AG04450 (cell line): ENCODE measurements at places on chromosomes 1 and 21.

GRCh38 chr1:15088281-15088971 lies 65.1 kb upstream of the TMEM51 start:
- peak; percentile 10 for DNase-seq

DNA sequence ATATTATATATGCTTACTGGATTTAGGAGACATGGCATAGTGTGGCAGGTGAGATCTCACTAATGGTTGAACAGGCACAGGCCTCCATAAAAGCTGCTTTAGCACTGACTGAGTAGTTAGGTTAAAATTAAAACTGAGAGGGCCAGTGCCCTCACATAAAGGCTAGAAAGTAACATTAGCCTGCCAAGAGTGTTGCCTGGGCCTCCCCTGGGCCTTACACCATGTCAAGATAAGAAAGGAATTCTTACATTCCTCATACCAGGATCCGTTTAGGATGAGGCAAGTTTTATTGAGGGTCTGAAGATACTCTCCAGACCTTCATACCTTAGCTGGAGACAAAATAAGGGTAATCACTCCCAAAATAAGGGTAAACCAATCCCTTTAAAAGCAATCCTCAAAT lies 1011.8 kb downstream of the PLA2G4A start:
- DNase-seq = no peak

- no peak for DNase-seq
Observed at GRCh38 chr21:28654406-28654805, 338.3 kb downstream of the LTN1 start.

GRCh38 chr21:34546542-34546941 lies 34.5 kb upstream of the KCNE1 start:
- no peak for DNase-seq

- peak; percentile 90 for DNase-seq
Observed at GRCh38 chr1:115595279-115596079, 46.3 kb upstream of the VANGL1 start.

DNA sequence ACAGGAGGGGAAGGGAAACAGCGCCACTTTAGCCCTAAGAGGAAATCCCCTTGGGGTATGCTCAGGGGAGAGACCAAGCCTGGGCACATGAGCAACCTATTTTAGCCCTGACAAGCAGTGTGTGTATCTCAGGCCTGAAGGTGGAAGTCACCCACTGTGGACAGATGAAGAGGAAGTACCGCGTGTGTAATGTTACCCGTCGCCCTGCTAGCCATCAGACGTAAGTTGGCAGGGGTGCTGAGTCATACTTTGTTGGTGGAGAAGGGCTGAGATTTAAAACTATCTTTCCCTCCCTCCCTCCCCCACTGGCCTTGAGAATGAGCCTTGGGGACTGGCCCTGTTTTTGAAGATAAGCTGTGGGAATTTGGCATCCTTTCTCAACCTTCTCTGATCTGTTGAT lies 11.2 kb downstream of the AGO1 start:
- no peak for DNase-seq
